ENCODE measurements at places on chromosomes 12 and 14.

DNA sequence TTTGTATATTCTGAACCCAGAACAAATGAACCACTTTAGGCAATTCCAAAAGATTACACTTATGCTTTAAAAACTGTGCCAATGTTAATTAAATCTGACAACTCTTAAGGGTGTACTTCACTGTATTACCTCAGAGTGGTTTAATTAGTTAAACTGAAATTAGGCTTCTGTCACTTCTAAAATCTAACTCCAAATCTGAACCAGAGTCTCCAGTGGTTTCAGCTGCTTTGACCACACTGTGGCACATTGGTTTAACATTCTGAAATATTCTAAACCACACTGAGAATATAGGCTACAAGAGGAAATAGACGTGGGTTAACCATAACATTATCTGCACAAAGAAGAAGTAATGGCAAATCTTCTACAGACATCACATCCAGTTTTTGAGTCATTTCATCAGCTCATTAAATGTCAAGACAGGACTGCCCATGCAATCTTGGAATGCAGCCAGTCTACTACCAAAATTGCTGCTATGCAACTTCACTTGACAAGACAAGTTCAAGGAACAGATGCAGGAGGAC, 94.8 kb downstream of the LRP6 start:
- DNase-seq: no peak

DNA sequence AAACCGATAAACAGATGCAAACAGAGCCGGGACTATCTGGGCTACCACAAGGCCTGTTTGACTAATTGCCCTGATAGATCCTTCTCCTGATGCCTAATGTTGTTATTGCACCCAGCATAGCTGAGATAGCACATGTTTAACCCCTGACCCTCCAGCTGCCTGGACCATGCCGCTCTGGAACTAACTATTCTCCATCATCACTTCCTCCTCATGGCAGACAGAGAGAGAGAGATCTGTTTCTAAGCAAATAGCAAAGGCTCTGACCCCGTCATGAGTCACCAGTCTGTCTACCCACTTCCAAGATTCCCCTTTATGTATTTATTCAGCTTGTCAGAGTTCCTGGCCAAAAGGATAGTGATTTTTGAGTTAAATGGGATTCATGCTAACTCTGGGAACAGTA, 58.2 kb upstream of the FLRT2 start:
- DNase-seq: no peak

DNA sequence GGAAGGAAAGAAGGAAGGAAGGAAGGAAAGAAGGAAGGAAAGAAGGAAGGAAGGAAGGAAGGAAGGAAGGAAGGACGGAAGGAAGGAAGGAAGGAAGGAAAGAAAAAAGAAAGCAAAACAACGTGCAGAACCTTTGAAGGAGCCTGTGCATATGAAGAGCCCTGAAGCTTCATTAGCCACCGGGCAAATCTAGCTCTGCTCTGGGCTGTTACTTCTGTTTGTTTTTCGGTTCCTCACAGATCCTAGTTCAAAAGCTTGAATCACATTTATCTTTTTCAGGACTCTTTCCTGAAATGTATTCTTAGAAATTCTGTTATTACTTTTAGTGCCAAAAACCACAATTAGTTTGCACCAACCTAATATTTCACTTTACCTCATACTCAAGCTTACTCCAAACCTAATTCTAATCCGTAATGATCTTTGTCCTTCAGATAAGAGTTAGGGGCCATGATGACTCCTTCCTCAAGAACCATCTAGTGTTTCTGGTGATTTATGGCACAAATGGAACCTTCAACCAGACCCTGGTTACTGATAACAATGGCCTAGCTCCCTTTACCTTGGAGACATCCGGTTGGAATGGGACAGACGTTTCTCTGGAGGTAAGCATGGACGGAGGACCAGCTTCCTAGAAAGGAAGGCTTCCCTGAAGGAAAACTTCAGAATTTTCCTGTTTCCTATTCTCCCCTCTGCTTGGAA, 18.7 kb downstream of the A2ML1 start:
- no peak for DNase-seq

DNA sequence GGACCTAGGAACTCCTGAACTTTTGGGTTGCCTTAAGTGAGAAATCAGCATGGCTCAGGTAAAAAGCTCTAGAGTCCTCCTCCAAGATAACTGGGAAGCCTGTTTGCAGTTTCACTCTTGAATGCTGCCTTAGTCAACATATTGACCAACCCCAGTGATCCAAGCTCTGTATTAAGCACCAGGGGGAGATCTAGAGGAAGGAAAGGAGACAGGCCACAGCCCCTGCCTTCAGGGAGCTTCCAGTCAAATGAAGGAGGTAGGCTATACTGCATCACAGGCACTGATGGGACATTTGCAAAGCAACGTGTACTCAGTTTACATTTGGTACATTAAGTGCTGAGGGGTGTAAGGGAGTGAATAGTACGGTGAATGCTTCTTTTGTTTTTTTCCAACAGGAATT, 1.2 kb upstream of the CSAD start:
- DNase-seq: peak; percentile 35

- no peak for DNase-seq
Observed at GRCh38 chr12:57196439-57196838, 20.2 kb upstream of the NXPH4 start.

DNA sequence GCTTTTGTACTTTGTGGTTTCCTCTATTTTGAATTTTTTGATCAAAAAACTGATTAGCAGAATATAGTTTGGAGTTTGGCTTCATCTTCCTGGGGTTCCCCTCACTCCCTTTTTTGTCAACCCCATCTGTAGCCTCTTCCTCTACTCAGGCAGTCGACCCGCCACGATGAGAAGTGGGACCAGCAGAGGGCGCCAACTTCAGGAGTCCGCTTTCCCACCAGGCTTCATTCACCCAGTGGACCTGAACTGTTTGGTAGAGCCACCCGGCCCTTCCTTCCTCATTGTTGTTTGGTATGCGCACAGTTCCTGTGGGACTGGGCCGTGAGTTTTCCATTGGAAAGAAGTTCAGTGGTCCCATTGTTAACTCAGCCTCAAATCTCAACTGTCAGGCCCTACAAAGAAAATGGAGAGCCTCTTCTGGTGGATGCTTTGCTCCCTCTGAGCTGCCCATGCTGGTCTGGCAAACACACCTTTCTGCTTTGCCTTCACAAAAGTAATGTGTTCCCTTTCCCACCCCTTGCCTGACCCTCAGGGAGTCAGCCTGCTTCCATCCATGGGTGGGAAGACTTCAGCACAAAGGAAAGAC, 21.7 kb downstream of the TMBIM6 start:
- DNase-seq: no peak

DNA sequence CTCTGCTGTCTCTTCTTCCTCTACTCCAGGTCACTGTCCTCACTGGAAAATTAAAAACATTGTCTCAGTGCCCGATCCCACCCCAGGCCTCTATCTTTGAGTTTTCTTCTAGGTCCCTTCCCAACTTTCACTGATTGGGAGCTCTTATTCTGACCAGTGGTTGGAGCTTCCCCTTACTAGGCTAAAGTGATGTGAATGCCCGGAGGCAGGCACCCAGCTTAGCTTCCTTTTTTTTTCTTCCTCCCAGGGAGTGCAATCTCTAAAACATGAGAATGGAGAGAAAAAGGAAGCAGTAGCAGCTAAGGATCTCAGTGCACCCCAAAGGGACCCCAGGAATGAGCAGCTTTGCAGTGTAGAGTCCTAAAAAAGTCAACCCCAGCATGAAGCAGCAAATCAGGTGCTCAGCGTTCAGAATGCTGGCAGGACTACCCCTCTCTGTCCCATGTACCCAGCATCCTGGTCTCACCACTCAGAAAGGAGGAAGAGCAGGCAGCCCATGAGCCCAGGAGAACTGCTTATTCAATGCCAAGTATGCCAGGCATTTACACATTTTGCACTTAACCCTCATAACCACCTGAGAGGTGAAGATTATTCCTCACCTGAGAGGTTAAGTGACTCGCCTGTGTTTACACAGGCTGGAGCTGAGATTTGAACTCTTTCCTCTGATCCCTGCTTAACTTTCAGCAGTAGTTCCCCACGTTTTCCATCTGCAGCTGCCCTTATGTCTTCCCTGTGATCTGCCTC, 146.2 kb upstream of the PWP1 start:
- DNase-seq: no peak

DNA sequence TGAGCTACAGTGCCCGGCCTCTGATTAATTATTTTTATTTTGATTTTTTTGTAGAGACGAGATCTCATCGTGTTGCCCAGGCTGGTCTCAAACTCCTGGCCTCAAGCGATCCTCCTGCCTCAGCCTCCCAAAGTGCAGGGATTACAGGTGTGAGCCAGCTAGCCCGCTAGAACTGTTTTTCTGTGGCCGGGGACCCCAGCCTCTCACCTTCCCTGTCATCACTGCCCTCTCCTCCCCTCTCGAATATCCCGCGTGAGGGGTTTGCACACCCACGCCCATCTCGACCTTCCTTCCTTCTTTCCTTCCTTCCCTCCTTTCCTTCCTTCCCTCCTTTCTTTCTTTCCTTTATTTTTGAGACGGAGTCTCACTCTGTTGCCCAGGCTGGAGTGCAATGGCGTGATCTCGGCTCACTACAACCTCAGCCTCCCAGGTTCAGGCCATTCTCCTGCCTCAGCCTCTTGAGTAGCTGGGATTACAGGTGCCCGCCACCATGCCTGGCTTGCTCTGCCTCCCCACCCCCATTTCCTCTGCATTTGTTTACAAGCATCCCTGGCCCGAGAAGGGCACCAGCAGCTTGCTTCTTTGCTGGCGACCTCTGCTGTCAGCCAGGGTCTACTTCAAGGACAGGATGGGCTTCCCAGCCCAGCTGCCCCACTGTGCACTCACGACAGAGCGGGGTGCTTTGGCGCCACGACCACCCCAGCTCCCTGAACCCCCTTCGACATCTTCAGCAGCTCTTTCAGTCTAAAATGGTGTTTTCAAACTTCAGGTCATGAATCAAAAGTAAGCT, 4.3 kb upstream of the TRAF3 start:
- DNase-seq: no peak

DNA sequence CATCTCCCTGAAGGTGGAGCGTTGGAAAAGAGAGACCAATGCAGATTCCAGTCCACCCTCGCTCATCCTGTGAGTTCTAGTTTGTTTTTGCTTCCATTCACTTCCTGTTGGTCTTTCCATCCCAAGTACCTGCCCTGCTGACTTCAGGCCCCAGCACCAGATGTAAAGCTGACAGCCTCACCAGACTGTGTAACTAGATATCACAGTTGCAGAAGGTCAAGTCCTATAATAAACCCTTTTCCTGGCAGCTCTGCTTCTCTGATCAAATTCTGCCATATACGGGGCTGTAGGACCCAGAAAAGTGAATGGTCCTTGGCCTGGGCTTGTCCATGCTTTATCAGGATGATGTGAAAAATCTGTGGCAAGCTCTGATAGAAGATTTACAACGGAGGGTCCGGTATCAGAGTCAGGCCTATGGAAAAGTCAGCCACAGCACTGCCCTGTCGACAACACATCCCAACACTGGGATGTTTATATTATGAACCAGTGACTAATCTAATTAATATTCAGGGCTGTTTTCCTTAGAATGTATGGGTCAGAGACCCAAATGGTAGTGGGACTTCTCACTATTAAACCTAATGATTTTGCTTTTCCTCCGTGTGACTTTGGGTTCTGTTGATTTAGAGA, 42.1 kb downstream of the CCDC175 start:
- no peak for DNase-seq

DNA sequence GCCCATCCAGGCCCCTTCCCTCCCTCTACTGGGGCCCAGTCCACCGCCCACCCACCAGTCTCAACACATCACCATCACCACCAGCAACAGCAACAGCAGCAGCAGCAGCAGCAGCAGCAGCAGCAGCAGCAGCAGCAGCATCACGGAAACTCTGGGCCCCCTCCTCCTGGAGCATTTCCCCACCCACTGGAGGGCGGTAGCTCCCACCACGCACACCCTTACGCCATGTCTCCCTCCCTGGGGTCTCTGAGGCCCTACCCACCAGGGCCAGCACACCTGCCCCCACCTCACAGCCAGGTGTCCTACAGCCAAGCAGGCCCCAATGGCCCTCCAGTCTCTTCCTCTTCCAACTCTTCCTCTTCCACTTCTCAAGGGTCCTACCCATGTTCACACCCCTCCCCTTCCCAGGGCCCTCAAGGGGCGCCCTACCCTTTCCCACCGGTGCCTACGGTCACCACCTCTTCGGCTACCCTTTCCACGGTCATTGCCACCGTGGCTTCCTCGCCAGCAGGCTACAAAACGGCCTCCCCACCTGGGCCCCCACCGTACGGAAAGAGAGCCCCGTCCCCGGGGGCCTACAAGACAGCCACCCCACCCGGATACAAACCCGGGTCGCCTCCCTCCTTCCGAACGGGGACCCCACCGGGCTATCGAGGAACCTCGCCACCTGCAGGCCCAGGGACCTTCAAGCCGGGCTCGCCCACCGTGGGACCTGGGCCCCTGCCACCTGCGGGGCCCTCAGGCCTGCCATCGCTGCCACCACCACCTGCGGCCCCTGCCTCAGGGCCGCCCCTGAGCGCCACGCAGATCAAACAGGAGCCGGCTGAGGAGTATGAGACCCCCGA, 6.8 kb upstream of the RNU7-1 start:
- no peak for DNase-seq

DNA sequence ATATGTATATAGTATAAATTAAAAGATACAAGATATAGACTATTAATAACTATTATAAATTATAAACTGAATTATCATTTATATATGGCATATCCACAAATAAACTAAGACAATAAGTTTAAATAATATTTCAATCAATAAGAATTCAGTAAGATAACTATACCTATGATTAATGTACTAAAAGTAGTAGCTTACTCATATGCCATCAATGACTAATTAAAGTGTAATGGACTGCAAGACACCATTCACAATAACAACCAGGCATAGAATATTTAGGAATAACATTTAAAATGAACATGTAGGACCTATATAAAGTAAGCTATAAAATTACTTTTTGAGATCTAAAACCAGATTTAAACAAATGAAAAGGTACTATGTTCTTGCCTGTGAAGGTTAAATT, 18.8 kb downstream of the KCNC2 start:
- no peak for DNase-seq

DNA sequence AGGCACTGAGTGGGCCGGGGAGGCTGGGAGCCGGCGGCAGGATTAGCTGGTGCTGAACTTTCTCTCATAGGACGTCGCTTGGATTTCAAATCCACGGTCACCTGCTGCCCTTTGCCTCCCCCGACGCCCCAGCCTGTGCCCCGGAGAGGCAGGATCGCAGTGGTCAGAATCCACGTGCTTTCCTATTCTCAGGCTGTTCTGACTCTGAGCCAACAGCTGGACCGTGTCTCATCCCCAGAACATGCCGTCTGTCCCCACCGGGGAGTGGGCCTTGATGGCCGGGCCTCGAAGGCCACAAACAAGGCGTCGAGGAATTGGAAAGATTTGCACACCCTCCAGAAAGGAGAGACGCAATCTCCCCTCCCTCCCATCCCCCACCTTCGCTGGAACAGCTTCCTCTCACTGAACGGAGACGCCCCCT, 18.5 kb upstream of the MLXIP start:
- DNase-seq: no peak

- DNase-seq: no peak
Observed at GRCh38 chr12:104064842-104065427, 604 bp downstream of the HCFC2 start.

GRCh38 chr12:11902525-11902875, 168.2 kb upstream of the BCL2L14 start:
- DNase-seq: no peak

- no peak for DNase-seq
Observed at GRCh38 chr14:66508547-66508845, 549 bp downstream of the GPHN start.

Measured in coronary artery (tissue), 2 donors.